ENCODE measurements at places on chromosomes 4 and X.

- DNase-seq, result no peak
Observed at GRCh38 chr4:159358226-159358625, 255.3 kb downstream of the RAPGEF2 start.

- no peak for DNase-seq
Observed at GRCh38 chr4:164012396-164013027, 518.0 kb downstream of the TMA16 start.

DNA sequence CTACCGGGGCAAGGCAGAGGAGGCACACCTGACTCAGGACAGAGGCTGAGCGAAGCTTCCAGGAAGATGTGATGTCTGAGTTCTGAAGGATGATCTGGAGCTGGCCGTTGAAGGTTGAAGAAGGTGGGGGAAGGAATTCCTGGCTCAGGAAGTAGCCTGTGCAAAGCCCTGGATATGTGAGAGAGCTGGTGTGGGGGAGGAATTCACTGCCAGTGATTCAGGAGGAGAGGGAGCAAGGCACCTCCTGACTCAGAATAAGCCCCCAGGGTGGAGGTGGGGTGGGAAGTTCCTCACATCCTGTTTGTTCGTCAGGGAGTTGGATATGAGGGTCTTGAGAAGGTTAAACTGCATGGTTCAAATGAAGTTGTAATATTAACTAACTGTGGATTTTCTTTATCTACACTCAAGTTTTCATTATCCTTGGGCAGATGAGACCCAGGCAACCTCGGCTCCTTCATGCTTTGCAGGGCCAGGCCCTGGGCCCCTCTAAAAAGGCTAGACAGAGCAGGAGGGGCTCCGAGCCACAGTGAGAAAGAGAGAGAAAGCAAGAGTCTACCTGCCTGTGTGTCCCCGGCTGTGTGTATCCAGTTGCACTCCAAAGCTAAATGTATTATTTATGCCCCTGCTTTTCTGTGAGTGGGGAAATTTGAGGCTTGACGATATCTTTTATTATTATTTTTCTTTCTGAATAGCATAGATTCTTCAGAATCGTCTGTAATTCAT, 7.1 kb downstream of the NHSL2 start:
- no peak for DNase-seq

DNA sequence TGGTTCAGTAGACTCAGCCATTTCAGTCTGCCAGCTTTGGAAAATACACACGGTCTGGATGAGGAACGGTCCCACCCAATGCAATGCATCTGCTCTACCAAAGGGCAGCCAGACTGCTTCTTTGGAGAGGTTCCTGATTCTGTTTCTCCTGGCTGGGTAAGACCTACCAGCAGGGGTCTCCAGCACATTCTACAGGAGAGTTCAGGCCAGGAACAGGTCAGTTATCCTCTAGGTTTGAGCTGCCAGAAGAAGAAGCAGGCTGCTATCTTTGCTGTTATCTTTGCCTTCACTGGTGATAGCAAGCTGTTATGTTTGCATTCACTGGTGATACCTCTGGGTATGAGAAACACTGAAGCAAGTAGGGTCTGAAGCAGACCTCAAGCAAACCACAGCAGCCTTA, 45.5 kb upstream of the PBDC1 start:
- no peak for DNase-seq

DNA sequence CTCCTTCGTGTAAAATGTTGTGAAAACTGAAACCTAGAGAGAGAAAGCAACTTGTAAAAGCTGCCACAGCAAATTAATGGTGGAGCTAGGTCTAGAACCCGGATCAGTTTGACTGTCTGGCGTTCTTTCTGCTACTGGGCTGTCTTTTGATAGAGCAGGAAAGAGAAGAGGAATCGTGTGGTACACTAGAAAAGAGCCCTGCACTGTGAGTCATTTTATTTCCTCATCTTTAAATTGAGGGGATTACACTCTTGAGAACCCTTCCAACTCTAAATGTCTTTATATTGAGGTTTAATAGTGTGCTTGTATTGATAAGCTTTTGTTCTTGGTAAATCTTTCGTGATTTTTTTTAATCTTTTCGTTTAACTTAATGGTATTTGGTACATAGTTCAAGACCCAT, 4.3 kb downstream of the WDR44 start:
- no peak for DNase-seq

- no peak for DNase-seq
Observed at GRCh38 chrX:5876984-5877596, 351.6 kb downstream of the NLGN4X start.

GRCh38 chr4:47533689-47534347, 48.7 kb downstream of the ATP10D start:
- DNase-seq, result no peak

DNA sequence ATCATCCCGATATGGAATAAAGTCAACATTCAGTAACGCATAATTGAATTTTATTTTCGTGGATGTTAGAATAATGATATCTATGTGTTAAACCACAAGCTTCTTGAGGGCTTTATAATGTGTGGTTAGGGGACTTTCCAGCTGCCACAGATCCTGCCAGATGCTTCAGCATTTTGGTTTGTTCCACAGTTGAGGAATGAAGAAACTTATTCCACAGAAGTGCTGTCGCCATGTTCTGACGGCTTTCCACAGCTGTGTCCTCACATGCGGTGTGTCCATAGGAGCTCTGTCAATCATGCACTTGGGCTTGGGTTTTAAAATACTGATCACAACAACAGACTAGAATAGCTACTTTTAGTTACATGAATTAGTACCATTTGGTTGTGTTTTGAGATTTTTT, 411.9 kb downstream of the TRIML1 start:
- no peak for DNase-seq

- DNase-seq, result no peak
Observed at GRCh38 chr4:74109116-74109869, 10.3 kb upstream of the CXCL2 start.

GRCh38 chr4:59818656-59819055, 1381.5 kb upstream of the ADGRL3 start:
- DNase-seq, result no peak

Data from liver (tissue), 10 donors.